IMR-90 (cell line): ENCODE measurements at places on chromosomes 6 and 20. TPM values are rescaled to one million over a fixed set of nuclear protein-coding genes. Genes with fewer than 3 reads are reported as not detected.

DNA sequence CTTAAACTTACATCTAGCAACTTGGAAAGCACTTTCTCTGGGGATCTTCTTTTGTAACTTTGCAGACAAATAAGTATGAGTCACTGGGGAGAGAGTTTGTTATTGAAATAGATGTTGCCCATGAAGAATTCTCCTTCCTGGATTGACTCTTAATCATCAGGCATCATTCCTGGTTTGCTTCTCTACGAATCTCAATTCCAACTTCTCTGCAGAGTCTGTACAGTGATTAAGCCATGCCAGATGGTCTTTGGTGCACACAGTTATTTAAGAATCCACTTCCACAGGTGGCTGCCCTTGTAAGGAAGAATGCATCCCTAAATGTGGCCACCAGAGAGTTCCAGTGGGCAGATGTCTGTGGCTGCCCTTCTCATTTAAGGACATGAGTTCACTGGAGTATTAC lies 25.7 kb downstream of the MYCT1 start:
- peak; percentile 85 for DNase-seq

DNA sequence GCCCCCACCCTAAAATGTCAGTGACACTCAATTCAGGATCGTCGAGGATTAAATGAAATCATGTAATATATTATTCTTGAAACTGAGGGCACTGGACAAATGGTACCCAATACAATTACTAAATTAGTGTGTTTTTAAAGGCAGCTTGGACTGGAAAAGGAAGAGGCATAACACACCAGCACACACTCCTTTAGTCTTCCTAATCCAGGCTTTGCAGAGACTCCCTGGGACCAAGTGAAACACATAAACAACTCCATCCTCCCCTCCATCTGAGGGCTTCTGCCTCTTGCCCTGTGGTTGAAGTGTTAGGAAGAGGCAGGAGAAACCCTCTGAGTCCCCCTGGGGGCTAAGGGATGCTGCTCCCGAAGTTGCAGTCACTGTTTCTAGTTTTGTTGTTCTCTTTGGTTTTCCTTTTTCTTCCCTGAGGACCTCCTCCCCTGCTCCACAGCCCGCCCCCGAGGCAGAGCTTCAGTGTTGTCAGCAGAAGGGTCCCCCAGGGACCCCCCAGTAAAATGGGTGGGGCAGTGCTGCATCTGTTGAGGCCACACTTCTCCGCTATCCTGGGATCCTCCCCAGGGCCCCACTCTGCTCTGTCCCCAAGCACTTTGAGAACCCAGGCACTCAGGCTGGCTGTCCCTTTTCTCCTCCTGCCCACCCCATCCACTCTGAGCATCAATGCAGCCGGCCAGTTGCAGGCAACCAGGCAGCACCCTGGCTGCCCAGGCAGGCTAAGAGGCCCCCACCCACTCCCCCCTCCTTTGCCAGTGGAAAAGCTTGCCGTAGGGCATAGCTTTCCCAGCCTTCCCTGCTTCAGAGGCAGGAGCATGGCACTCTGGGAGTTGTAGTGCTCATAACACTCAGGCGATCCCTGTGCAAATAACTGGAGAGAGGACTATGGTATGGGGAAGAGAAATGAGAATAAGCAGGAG lies 5.9 kb downstream of the TMEM63B start:
- DNase-seq = peak; percentile 39

DNA sequence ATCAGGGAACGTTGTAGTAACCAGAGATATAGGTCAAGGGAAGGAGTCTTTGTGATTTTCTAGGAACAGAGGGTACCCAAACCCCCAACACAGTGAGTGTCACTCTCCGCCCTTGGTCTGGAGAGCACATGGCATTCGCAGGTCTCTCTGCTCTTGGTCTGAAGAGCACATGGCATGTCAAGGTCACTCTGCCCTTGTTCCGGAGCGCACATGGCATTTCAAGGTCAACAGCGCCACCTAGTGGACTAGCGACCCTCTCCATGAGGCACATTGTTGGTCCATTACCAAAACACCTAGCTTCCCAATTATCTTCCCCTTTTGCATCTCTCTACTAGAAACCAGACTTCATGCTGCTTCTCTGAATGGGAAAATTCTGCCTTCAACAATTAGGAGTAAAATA lies 260.0 kb downstream of the C6orf118 start:
- no peak for DNase-seq

DNA sequence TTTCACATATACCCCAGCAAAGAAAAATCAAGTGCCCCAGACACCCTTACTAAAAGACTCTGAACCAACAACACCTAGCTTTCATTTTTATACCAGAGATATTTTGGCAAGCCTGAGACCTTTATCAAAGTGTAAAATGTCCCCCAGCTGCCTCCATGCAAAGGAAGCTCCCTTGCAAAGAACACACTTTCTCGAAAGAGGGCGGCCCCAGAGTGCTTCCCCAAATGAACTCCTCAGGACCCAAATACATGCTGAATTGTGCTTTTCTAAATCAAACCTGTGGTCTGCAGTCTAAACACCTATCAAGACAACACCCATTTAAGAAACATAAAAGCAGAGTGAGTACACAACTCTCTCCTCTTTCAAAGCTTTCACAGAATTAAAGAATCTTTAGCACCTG lies 490 bp downstream of the IPCEF1 start:
- no peak for DNase-seq

DNA sequence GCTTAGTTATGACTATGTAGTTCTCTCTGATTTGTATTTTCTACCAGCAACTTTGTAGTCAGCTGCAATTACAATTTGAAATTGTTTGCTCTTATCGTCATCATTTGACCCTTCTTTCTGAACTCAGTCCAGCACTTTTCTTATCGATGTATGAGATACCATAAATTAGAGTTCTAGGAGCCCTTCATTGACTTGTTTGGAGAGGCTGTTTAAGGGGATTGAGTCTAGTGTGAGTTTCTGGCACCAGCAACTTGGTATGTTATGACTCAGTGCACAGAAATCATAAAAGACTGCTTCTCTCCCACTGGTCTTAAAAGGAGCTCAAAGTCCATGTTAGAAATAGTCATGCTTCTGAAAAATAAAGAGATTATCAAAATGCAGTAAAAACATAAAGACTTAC lies 190.3 kb downstream of the TENT5A start:
- DNase-seq = peak; percentile 89

DNA sequence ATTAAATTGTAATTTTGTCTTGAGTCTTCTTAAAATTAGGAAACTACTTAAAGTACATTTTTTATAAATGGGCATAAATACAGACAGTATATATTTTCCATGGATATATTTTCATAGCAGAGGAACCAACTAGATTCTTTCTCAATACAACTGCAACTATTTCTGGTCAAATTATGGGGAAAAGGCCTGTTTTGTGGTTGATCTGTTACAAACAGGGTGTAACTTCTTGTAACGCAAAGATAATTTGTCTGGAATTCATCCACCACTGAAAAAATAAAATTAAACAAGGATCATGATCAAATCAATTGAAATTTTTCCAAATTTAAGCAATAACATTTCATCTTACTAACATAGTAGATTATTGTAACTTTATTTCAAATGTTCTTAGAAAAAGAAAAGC lies 67.2 kb upstream of the RNF146 start:
- DNase-seq = no peak

GRCh38 chr6:155377061-155377460 lies 62.8 kb upstream of the TFB1M start:
- peak; percentile 96 for DNase-seq

- DNase-seq = no peak
These were observed 89.4 kb downstream of the TRDN start for GRCh38 chr6:123547216-123547978.

GRCh38 chr20:57259121-57259937 lies 7.1 kb downstream of the BMP7 start:
- DNase-seq = no peak

DNA sequence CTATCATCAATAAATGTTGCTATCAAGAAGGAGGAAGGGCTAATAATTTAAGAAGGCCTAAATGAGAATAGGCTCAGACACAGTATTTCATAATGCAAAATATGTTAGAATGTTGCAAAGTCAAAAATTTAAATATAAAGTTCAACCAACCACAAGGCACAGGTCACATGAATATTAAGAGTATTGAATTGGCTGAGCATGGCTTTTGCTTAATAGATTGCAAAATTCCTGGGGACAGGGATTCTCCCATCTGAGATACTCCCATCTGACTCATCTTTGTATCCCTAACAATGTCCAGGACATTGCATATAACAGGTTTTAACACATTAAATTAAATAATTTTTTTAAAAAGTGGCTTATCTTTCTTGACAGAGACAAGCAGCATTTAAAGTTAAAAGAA lies 32.9 kb upstream of the UTRN start:
- no peak for DNase-seq

SLC4A11 gene
- 0.28 and 0.36 TPM in 2 replicates for total RNA-seq

BPIFA1 gene
- total RNA-seq = not detected in 2 replicates

HLA-DOB gene
- 0.28 and 0.36 TPM in 2 replicates for total RNA-seq

ASIP gene
- not detected in 2 replicates for total RNA-seq
